Fibroblast of villous mesenchyme (primary cell): ENCODE measurements at places on chromosomes 2 and 18. TPM values are rescaled to one million over a fixed set of nuclear protein-coding genes. Genes with fewer than 3 reads are reported as not detected.

DNA sequence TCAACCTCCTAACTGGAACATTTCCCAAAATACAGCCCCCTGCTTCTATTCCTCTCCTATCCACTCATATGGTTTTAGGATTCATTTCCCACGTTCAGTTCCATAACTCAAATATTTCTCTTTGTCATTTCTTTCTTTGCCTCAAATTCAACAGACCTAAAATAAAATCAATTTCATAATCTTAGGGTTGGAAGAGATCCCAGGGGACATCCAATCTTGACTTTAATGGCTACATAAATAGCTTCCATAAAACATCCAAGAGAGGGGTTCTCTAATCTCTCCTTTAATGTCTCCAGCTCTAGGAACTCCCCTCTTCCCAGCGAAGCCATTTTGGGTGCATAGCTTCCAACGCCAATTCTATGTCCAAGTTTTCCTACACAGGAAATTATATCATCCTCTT is 33.8 kb downstream of the RBKS start:
- DNase-seq = no peak

- DNase-seq = no peak
Measured at GRCh38 chr18:13835202-13835601, 11.3 kb downstream of the MC5R start.

CAPN14 gene
- total RNA-seq = under 0.01 TPM in 2 replicates

DNA sequence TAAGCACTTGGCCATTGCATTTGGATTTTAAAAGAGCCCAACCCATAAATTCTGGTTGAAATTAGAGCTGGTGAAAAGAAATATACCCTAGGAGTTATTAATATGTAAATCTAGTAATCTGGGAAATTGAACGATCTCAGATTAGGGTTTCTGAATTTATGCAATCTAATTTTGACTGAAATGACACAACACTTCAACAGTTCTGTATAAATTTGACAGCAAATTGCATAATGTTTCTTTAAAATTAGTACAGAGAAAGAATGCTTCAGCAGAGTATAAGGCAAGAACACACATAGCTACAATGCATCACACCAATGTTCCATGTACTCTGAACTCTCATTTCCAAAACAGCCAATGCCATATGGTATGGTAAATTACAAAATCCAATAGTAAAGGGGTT is 201.5 kb upstream of the ITGA4 start:
- DNase-seq = no peak
